ENCODE measurements at places on chromosomes 1 and 21.

DNA sequence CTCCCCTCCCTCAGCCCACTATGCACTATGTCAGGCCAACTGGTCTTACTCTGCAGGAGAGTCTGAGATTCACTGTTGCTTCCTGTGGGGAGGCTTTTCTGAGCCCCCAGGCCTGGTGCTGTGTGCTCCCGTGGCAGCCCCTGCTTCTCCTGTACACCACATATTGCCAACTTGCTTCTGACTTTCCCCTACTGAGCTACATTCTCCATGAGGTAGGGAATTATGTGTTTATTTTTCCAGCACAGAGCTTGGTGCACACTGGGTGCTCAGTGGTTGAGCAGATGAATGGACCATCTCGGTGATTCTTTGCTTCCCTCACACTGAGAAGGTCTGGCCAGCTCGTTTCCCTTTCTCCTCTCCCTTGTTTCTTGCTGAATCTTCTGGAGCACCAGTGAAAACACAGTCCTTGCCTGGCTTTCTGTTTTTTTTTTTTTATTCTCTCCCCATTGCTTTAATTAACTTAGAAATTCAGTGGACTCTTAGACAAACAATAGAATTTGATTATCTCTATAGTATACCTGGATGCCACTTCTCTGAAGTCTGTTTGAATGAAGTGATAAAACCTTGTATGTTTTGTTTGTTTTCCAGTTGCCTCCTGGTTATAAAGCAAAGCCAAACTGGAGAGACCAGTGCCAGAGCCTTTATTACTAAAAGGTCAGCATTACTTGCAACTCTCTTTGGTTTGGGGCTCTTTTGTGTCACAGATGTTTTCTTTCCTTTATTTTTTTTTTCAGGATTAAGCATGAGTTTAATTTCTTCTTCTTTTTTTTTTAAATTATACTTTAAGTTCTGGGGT lies 50.3 kb upstream of the CNIH3 start:
- DNase-seq, result no peak

GRCh38 chr21:29033301-29033700 lies 8.8 kb downstream of the USP16 start:
- DNase-seq, result no peak

- no peak for DNase-seq
Measured at GRCh38 chr1:48207536-48208075, 14.9 kb upstream of the SLC5A9 start.

DNA sequence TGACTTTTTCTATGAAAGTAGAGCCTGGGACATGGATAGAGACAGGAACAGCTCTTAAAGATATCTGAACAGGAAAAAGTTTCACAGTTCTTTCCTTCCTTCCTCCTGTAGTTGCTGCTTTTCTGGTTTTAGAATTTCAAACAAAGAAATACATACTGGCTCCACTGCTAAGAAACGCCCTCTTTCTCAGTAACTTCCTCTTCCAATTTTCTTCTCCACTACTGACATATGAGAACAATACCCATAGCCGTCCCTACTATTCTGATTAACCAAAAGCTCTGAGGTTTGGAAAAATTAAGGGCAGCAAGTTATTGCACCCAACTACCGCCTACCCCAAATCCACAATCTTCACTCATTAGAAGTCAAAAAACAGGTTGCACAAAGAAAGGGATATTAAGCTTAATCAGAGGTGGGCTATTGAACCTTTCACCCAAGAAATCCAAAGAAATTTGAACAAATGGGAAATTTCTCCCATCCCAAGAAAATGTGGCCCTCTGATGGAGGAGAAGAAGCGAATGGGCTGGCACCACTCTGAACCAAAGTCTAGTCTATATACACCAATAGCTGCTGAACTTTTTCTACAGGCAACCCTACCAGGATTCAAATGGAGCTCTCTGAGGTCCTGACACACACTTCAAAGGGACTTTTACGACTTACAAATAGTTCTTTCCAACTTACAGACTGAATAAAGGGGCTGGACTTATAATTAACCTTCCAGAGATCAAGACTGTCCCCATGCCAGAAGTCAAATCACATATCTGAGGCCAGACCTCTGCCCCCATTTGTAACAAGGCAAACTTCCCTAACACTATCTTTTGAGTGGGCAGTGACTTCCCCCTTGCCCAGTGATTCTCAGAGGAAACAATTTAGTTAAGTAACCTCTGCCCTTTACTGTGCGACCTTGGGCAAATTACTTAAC lies 1.7 kb downstream of the WASF2 start:
- DNase-seq, result peak; percentile 26

DNA sequence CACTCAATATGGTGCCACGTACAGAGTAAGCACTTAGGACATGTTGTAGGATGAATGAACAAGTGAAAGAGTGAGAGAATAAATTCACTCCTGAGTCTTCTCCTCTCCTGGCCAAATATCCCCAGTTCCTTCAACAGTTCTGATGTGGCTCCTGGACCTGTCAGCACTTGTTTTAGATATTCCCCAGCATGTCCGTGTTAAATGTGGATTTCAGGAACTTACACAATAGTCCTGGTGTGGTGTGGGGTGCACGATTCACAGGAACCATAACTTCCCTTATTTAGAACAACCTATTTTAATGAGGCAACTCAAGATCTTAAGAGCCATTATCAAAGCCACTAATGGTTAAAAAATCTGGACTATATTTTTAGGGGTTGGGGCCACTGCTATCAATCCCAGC lies 39.0 kb upstream of the MYSM1 start:
- no peak for DNase-seq

GRCh38 chr1:245869847-245870246 lies 637.2 kb downstream of the SMYD3 start:
- DNase-seq, result no peak

DNA sequence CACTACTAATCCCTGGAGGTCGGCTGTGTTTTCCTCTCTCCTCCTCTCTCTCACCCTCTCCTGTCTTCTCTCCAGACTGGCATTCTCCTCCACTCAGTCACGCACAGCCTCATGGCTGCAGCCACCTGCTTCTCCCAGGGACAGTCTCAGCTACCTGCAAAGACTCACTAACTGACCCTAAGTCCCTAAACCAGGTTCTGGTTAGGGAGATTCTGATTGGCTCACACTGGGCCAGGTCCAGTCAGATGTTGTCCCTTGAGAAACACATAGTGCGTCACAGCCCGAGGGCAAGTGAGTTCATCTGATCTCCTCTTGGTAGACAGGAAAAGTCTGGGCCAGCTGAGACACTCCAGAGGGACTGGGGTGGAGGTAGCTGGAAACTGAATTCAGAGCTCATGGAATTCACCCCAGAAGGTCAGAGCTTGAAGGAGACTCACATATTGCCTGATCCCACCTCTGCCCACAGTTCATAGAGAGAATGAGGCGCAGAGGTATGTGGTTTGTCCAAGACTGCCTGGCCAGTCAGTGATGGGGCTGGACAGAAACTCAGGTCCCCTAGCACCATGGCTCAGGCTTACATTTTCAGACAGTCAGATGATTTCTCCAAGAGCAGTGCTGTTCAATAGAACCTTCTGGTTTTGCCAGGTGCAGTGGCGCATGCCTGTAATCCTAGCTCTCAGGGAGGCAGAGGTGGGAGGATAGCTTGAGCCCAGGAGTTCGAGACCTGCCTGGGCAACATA lies 40.4 kb upstream of the RPL11 start:
- no peak for DNase-seq

GRCh38 chr1:51669272-51669671 lies 52.4 kb downstream of the OSBPL9 start:
- no peak for DNase-seq

- DNase-seq, result no peak
Measured at GRCh38 chr1:176815621-176816020, 348.9 kb downstream of the ASTN1 start.

DNA sequence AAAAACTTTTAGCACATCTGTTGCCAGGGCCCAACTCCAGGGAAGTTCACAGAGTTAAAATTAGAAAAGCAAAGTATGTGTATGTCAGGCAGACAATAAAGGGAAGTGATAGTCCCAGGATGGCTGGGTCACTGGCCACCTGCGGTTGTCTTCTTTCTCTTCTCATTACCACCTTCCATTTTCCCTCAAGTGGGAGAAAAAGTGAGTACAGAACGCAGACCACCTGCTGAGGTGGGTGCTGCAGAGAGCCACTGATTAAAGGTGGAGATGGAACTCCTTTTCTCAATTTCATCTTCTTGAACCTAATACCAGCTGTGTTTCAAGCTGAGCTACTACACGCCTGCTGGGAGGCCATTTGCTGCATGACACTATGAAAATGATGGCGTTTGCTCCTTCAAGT lies 88.8 kb upstream of the PDE4B start:
- DNase-seq, result no peak

- DNase-seq, result no peak
Measured at GRCh38 chr1:109275706-109276345, 7.1 kb downstream of the PSRC1 start.

DNA sequence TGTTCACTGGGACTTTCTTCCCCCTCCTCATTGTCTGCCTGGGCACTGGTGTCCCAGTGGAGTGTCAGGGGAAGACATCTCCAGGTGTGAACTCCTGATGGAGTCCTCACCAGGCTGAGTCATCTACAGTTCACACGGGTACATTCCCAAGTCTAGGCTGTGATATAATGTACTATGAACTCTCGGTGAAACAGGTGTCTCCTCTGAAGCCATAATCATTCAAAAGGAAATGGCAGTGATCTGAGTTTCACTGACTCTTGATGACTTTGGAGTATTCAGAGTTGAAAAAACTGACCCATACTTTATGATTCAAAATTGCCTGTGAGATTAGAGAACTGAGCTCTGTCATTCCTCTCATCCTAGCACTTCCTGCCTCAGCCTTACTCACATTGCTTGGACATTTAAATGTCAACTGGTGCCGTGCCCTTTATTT lies 9.1 kb downstream of the LAMC2 start:
- no peak for DNase-seq

DNA sequence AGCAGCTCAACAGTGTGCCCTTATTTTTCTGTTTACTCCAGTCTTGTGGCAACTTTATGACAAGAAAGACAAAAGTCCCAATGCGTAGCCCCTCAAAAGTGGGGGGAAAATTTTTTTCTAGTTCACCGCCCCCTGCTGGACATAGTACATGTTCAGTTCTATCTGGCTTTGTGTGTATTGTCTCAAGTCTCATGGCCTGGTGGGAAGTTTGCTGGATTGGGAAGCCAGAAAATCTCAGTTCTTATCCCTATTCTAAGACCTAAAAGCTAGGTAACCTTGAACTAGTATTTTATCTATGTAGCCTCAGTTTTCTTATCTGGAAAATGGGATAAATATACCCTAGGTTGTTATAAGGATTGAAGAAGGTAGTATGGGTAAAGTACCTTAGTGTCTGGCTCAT lies 55.8 kb upstream of the LDLRAP1 start:
- no peak for DNase-seq

- no peak for DNase-seq
Measured at GRCh38 chr1:69738458-69739250, 170.9 kb downstream of the LRRC7 start.

DNA sequence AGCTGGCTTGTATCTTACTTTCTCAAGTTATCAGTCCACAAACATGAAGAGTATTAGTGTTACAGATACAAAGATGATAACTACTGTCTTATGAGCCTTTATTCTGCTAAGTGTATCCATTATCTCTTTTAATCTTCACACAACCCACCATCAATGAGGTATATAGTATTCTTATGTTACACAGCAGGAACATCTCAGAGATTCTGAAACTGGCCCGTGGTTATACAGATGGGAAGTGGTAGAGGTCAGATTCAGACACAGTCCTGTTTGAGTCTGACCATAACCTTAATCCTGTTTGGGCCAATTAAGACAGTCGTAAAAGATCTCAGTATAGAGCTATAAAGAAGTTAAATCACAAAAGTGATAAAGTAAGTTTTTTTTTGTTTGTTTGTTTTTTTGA lies 5.1 kb upstream of the TMEM269 start:
- no peak for DNase-seq

GRCh38 chr1:29784276-29785136 lies 548.2 kb downstream of the PTPRU start:
- no peak for DNase-seq

GRCh38 chr1:102186536-102186935 lies 189.8 kb upstream of the OLFM3 start:
- DNase-seq, result no peak

DNA sequence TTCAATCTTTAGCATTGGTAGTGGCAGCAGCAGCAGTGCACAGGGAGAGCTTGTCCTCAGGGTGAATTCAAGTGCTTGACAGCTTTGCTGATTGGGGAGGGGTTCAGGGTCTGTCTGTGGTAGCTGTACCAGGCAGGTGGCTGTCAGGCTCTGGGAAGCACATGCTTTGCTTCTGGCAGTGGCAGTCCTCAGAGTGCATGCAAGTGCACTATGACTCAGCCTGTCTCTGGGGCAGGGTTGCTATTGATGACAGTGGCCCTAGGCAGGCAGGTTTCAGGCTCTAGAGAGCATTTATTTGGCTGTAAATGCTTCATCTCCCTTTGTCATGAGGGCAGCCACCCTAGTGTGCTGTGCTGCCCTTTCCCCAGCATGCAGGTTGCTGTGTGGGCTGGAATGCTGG lies 251.9 kb upstream of the LRRC7 start:
- DNase-seq, result no peak

DNA sequence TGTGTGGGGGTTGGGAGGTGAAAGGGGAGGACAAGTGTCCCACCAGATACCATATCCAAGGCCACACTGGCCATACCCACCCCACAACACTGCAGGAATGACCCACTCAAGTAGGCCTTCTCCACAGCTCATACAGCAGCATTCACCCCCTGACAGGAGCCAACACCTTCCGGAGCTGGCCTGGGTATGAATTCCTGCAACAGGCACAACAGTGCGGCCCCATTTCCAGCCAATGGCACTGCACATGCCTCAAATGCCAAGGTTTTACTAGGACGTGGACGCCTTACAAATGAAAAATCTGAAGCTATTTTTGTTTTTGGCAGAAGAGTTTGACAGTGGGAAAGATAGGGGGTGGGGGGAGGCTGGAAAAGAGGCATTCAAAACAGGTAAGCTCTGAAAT lies 2.0 kb downstream of the KCND3 start:
- DNase-seq, result no peak

- DNase-seq, result no peak
Measured at GRCh38 chr1:90133133-90133532, 138.2 kb downstream of the ZNF326 start.

DNA sequence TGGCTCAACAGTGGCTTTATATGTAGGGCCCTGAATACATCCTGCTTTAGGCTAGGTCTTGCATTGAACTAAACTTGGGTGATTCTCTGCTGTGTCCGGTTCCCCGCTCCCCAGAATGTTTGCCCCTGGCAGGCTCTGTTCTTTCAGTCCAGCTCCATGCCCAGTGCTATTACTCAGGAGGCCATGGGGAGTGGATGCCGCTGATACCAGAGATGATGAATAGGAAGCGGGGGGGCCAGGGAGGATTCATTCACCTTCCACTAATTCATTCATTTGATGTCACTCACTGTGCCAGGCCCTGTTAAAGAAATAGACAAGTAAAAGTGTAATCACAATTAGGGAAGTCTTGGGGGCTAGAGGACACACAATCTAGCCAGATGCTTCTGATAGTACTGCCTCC lies 83.8 kb downstream of the TMEM53 start:
- DNase-seq, result no peak
